ENCODE measurements at places on chromosomes 3 and 15.

- DNase-seq = no peak
These were observed 433.8 kb upstream of the SUCLG2 start for GRCh38 chr3:68088216-68088615.

DNA sequence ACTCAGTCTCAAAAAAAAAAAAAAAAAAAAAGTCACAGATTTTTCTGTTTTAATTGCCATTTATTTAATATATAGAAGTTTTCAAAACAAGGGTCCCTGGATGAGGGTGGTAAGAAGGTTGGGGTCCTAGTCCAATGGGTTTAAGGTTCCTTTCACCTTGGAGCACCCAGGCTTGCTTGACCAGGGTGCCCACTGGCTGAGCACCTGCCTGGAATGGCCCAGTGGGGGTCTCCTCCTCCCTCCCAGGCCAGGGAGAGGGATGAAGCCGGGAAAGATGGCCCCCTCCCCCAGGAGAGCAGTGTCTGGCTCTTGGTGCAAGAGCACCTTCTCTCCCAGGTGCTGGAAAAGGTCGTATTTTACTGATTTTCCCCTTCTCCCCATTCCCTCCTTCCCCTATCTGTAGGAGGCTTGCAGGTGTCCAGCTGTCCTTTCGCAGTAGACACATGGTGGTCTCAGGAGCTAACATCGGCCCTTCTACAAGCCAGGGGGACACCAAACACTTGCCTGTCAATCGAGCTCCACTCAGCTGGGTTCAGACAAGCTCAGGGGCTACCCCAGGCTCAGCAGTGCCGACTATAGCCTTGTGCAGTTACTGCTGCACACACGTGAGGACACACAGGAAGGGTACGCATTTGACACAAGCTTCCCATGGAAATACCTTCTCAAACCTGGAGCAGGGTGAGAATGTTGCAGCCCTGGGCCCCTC, 112.3 kb upstream of the KLF13 start:
- no peak for DNase-seq

- DNase-seq = no peak
These were observed 1.7 kb downstream of the CHRD start for GRCh38 chr3:184381261-184382224.

GRCh38 chr15:96412045-96412905, 81.8 kb downstream of the NR2F2 start:
- DNase-seq = no peak

DNA sequence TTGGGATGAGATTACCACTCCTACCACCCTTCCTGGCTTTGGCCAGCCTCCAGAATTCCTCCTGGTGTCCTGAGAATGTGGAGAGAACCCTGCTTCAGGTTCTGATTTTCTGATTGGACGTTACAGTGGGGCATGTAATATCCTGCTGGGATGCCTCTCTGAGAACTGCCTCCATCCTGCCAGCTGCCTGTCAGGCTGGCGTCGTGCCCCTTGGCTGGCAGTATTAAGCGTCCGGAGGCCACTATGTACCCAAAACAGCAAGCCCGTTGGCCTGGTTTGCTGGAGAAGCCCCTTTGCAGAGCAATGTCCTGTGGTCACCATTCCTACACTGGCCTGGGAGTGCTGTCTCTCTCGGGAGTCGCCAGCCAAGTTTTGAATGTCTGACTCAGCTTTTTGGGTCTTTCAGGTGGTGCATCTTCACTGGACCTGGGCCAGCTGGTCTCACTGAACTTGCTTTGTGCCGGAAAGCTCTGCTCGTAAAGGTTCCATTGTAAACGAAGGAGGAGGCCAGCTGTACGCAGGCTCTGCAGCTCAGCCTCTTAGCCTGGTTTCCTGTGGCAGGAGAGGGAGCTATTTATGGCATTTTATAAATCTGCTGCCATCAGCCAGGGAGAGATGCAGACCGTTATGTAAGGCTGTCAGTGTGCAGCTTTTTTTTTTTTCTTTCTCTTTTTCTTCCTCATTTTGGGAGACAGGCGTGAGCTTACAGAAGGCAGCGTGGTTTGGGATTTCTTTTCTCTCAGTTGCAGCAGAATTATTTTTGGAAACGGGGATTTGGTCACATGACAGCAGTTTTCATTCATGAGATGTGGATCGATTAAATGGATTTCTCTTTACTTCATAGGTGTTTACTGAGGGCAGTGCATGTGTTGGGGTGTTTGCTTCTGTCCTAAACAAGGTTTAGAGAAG, 19.0 kb upstream of the TRAK1 start:
- peak; percentile 82 for DNase-seq

- no peak for DNase-seq
These were observed 36.7 kb downstream of the CIP2A start for GRCh38 chr3:108552267-108553159.

DNA sequence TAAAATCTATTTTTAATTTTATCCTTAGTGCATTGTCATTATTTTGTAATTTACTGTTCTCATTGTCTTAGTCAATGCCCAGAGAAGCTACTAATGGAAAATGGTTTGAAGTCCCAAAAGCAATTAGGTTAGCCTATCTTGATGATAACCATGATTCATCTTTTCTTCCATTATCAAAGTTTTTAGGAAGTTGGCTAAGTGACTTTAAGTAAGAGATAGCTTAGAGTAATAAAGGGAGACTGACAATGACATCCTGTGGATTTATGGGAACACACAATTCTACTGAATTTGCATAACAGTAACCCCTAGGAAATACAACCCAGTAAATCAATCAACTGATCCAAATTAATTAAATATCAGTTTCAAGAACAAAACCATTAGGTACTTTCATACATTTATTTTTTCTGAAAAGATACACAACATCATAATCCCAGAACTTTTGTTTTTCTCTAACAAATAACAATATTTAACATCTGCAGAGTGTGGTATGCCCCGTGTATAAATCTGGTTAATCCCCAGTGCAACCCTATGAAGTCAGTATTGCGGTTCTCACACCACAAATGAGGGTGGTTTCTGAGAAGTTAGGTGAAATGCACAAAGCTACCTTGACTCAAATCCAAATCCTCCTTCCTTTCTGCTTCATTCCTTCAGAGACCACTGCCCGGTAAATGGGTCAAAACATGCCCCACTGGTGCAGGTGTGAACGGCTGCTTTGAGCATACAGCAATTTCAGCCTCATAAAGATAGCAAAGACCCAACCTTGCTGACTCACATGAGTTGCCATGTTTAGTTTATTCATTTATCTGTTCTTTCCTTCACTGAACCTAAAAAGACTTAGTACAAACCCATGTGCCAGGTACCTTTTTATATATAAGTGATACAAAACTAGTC, 202.1 kb downstream of the TBL1XR1 start:
- DNase-seq = no peak

- no peak for DNase-seq
These were observed 77.3 kb upstream of the CGNL1 start for GRCh38 chr15:57298843-57299550.

DNA sequence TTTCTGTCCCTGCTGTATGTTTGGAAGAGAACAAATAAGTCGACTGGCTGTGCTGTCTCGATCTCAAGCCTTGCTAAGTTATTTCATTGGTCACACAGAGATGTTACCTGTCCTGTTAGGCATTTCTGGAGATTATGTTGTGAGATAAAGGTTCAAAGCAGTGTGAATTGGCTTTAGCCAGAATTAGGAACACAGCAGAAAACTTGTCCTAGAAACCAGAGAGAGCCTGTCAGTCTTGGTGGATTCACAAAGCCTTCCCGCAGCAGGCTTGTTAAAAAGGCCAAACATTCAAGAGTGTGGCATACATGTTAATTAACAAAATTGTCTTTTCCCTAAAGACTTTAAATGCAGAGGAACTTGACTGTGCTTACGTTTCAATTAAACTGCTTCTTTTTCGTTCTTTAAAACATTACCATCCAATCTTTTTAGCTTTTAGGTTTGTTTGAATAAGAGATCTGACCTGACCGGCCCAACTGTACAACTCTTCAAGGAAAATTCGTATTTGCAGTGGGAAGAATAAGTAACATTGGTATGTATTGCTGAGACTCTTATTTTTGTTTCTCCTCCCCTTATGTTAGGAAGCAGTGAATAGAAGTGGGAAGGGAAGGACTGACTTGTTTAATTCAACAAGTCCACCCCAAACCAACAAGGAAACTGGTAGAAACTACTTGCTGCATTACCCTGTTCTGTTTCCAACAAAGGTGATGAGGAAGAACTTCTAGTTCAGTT, 25.2 kb downstream of the ABHD2 start:
- DNase-seq = no peak

- DNase-seq = no peak
These were observed 160.5 kb downstream of the FNDC3B start for GRCh38 chr3:172199850-172200369.

- DNase-seq = no peak
These were observed 4.5 kb downstream of the RAF1 start for GRCh38 chr3:12659316-12660015.

DNA sequence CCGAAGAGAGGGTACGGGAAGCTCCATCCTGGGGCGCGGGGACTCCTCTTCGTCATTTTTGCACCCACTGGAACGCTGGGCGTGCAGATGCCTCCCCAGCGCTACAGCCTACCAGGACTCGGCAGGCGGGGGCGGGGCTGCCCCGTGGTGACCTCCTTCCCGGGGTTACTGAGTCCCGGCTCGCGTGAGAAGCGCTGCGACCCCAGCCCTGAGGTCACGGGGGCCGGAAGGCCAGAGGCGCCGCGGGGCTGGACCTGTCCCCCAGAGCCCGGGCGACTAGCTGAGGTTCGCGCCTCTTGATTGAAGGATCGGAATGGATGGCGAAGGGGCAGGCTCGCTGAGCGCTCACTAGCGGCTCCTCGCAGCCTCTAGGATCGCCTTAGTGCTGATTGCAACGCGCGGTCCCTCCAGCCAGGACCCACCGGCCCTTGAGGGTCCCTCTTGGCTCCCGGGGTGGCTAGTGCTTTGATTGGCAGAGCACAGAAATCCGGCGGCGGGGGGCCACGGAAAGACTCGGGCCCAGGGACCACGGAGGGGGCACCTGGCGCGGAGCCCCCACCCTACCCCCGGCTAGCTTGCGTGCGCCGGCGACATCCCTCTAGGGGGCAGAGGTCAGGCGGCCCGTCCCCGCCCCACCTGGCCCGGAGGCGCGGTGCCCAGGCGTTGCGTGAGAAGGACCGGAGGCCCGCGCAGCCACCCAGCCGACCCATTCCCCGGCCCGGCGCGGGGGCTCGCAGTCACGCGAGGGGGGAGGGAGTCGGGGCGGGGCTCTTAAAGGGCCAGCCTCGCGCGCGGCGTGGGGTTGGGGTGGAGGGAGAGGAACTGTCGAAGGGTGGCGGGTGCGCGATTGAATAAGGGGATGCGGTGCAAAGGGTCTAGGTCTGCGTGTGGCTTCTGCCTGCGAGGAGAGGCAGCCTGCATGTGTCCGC, 781 bp upstream of the CYP1A1 start:
- DNase-seq = peak; percentile 41

DNA sequence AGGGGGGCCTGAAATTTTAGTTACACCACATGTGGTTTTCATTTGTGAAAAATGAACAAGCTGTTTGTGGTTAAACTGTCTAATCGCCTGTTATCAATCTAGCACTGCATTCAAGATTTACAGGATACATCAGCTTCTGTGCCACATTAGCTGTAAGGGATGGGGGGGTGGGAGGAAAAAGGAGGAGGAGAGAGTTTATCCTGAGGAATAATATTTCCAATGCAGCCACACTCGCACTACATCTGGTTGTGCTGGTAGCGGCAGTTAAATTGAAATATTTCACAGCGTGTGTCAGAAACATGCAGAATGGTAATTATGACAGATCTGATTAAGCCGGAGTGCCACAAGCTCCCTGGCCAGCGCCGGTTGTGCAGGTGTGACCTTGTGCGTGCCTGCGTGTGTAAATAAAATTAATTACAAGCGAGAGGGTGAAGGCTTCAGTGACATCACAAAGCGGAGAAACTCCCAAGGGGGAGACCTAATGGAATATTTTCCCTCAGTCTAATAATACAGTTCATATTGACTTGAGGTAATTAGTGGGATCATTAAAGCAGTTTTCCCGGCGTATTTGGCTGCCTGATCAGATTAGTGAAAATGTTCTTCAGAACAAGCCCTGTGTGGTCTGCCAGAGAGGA, 55.5 kb downstream of the SATB1 start:
- DNase-seq = no peak

GRCh38 chr3:96931119-96931862, 116.9 kb downstream of the EPHA6 start:
- no peak for DNase-seq
